Activated gamma-delta T cell (primary cell): ENCODE measurements at places on chromosomes 1 and 21.

GRCh38 chr21:29287383-29287782, 11.3 kb upstream of the BACH1 start:
- no peak for DNase-seq

GRCh38 chr21:43779660-43780059, 3.6 kb upstream of the CSTB start:
- DNase-seq: no peak

DNA sequence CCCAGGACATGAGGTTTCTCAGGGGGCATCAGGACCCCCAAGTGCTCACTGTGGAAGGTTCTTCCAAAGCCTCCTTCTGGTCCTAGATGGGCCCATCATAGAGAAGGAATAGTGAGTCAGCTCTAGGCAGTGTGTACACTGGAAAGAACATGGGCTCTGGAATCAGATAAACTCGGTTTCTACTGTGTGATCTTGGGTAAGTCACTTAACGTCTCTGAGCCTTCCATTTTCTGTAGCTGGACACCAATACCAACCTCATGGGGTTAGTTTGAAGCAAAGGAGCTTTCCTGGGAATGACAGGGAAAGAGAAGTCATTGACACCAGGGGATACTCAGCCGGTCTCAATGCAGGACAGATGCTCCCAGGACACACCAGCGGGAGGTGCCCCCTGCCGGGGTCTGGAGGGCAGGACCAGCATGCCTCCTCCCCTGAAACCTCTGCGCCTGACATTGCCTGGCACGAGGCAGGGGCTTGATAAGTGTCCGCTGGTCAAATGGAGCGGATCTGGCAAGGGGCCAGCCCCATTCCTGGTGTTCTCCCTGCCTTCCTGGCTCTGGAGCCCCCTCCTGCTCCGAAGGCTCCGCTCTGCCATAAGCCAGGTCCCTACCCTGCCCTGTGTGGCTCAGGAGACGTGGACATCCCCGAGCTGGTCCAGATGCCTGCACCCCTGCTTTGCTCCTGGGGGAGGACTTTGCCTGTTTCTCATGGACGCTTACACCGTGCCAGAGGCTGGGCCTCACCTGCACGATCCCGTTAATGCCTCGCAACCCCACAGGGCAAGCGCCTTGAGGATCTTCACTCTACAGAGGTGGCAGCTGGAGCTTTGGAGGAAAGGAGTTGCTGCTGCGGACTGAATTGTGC, 52.8 kb downstream of the EDN2 start:
- no peak for DNase-seq

- DNase-seq: no peak
These were observed 115.2 kb upstream of the TSPAN2 start for GRCh38 chr1:115204513-115204912.

GRCh38 chr1:187413405-187414169, 584.8 kb downstream of the PLA2G4A start:
- DNase-seq: no peak

GRCh38 chr21:42630626-42631025, 22.8 kb upstream of the PDE9A start:
- DNase-seq: no peak

GRCh38 chr1:171126504-171126903, 35.8 kb downstream of the FMO3 start:
- no peak for DNase-seq

GRCh38 chr1:9909234-9910046, 629 bp downstream of the CTNNBIP1 start:
- DNase-seq: no peak

DNA sequence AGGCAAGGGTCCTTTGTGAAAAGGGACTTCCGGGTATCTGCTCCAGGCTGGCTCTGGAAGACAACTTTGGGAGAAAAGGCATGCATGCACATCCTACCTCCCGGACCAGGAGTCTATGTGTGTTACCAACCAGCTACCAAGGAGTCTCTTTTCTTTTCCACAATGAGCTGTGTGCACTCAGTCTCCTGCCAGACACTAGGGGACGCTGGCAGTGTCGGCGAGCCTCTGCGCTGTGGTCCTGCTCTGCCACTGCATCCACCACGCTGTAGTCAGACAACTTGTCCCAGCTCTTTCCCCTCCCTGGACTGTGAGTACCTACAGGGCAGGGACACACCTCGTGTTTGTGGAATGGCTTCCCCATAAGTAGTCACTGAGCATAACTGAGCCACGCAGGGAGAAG, 5.1 kb upstream of the SSR2 start:
- no peak for DNase-seq

DNA sequence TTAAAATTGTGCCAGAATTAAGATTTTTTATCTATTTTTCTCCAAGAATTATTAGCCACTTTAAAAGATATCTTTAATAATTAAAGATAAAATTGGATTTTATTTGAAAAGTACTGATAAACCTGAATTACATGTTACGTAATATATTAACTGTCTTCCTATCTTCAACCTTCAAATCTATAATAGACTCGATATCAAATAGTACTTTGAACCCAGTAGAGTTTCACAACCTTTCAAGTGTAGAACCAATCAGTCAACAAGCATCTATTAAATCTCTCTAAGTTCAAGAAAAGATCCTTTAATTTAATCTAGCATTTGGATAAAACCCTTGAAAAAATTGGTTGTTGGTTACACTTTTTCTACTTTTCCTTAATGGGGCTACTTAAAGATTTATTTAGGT, 271.4 kb downstream of the GPR52 start:
- DNase-seq: no peak

GRCh38 chr1:107550358-107550757, 409.5 kb downstream of the NTNG1 start:
- no peak for DNase-seq

- DNase-seq: no peak
These were observed 435.8 kb downstream of the MRPL39 start for GRCh38 chr21:25171438-25171837.

DNA sequence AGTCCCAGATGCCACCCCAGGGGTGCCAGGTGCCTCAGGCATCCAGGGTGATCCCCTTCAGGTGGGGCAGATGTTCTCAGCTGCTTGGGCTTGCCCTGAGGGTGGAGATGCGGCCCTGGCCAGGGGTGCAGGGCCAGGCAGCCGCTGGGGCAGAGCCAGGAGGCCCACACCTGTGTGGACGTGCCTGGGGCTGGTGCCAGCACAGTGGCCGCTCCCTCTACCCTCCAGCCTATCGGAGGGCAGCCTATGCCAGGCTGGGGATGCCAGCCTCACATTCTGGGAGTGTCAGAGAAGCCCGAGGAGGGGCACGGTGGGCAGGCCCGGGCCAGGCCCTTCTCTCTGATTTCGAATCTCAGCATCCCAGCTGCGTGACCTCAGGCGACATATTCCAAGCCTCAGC, 96.5 kb upstream of the WNT4 start:
- DNase-seq: no peak

- DNase-seq: no peak
These were observed 90.2 kb downstream of the SDCCAG8 start for GRCh38 chr1:243346016-243346415.

DNA sequence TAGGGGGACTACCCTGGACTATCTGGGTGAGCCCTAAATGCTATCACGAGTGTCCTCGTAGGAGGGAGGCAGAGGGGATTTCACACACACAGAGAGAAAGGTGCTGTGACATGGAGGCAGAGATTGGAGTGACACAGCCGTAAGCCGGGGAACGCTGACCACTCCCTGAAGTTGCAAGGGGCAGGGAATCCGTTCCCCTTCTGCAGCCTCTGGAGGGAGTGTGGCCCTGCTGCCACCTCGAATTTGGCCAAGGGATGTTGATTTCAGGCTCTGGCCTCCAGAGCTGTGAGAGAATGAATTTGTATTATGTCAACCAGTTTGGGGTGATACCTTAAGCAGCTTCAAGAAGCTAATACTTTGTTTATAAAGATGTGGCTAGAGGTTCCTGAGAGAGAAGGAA, 137.7 kb downstream of the ACTL8 start:
- DNase-seq: no peak

DNA sequence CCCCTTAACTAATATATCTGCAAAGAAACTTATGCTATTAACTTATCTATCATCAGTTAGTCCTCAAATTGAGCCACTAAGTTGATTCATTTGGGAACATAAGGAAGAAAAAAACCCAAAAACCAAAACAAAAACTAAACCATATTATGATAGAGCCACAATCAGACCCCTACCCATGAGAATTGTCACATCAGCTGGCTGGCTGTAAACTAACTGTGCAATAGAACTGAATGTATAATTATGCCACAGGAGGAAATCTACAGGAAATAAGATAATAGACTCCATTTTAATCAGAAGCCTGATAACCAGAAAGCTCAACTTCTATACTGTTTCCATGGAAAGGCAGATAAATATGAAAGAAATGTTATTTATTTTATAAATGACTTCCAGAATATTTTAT, 110.0 kb downstream of the RGL1 start:
- DNase-seq: no peak

DNA sequence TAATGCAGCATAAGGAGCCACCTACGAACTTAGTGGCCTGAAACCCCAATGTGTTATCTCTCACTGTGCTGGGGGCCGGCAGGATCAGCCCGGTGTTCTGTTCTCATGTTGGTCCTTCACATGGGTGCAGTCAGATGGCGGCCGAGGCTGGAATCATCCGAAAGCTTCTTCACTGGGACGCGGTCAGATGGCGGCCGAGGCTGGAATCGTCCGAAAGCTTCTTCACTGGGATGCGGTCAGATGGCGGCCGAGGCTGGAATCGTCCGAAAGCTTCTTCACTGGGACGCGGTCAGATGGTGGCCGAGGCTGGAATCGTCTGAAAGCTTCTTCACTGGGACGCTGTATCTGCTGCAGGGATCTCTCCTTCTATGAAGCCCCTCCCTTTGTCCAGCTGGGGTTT, 12.6 kb upstream of the PCBP3 start:
- no peak for DNase-seq

DNA sequence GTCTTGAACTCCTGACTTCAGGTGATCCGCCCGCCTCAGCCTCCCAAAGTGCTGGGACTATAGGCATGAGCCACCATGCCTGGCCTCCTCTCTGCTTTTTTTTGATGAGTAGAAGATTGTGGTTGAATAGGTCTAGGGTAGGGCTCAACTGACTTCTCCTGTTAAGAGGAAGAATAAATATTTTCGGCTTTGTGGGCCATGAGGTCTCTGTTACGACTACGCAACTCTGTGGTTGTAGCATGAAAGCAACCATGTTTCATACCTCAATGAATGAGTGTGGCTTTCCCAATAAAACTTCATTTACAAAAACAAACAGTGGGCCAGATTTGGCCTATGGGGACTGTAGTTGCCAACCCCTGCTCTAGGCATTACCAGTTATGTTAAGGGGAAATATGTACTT, 67.8 kb downstream of the NID1 start:
- no peak for DNase-seq

GRCh38 chr1:85587841-85588240, 7.3 kb downstream of the CCN1 start:
- no peak for DNase-seq

GRCh38 chr1:240912821-240913220, 300.9 kb upstream of the GREM2 start:
- no peak for DNase-seq

GRCh38 chr1:226293553-226293920, 15.4 kb downstream of the LIN9 start:
- DNase-seq: no peak

GRCh38 chr21:27622631-27623030, 655.7 kb upstream of the ADAMTS5 start:
- DNase-seq: no peak

DNA sequence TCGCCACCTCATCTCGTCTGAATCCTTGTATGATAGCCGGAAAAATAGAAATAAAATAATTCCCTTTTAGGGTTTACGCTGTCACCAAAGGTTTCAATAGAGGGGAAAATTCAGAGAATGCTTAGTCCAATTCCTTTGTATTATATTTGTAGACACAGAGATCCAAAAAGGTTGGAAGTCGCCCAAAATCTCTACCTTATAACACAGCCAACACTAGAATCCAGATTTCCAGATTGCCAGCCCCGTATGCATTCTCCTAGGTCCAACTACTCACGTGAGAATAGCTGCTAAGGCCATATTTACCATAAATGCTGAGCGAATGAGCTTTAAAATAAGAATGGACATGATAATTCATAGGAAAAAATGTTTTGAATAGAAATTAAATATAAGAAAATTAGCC, 124.5 kb downstream of the KCNK1 start:
- DNase-seq: no peak

DNA sequence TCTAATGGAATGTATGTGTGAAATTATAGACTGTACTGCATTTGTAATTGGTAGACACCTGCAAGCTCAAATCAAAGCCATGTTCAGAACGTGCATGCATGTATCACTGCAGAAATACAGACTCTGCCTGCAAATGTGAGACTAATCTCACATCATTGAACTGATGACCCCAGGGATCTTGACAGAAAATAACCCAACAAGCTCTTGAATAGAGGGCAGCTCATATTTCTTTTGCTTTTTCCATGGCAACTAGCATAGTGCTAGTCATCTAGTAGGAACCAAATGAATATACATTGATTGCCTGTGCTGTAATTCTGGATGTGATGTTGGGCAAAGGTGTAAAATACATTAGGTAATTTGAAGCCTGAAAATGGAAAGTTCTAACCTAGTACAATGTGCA, 62.4 kb downstream of the PTPRC start:
- no peak for DNase-seq

GRCh38 chr1:8138673-8139072, 112.6 kb upstream of the ERRFI1 start:
- DNase-seq: no peak

DNA sequence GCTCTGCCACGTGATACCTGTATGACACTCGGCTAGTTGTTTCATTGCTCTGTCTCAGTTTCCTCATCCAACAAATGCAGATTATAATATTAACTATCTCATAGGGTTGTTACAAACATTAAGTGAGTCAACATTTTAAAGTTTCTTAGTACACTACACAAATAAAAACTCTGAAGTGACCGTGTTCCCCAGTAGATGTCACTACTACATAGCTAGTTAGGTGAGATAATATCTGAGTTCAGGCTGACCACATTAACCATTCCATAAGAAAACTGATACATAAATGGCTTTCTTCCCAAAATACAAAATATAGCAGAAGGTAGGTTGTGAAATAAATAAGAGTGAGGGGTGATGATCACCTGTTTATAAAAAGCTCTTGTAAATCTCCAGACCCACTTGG, 214.1 kb downstream of the NUF2 start:
- no peak for DNase-seq

DNA sequence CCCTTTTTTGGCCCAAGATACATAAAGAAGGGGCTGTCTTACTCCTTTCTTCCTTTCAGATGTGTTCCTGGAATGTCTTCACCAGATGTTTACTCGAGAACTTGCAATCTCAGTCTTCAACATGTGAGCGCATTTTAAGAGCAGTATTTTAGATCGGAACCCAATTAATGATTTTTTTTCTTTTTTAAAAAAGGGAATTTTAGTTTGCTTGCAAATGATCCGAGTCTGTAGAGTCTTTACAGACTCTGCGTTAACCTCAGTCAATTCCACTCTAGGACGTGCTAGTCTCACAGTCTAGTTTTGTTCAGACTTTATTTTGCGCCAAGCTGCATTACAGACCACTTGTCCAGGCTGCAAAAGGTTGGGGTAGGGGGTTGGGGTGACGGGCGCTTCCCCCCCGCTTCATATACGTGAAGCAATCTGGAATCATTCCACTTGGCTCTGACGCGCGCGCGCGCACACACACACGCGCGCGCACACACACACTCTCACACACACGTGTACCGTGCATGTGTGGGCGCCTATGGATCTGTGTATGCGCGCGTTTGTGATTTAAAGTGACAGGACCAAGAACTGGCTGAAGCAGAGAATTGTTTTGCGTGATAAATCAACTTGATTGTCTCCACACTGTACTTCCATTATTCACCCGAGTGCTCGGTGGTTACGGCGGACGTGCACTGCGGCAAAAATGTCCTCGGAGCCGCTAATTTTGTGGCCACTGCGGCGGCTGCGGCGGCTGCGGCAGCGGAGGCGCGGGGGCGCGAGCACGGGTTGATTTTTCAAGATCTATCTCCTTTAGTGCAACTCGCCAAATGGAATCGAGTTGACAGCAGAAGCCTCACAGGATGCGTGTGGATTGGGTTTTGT, 25.6 kb upstream of the NFIA start:
- DNase-seq: no peak
